ENCODE measurements at places on chromosomes 2 and 18. TPM values are rescaled to one million over a fixed set of nuclear protein-coding genes. Genes with fewer than 3 reads are reported as not detected.

VSNL1 gene
- total RNA-seq, result 5.0 TPM

CAPN14 gene
- total RNA-seq, result 0.21 TPM

COL4A4 gene
- not detected for total RNA-seq

STARD6 gene
- not detected for total RNA-seq

TMEM237 gene
- total RNA-seq, result 96.9 TPM

CAVIN2 gene
- 10.2 TPM for total RNA-seq

ABCB6 gene
- 9.7 TPM for total RNA-seq

ARHGAP15 gene
- total RNA-seq, result not detected

ACTG2 gene
- total RNA-seq, result 2.2 TPM

TMEM247 gene
- total RNA-seq, result not detected

DNA sequence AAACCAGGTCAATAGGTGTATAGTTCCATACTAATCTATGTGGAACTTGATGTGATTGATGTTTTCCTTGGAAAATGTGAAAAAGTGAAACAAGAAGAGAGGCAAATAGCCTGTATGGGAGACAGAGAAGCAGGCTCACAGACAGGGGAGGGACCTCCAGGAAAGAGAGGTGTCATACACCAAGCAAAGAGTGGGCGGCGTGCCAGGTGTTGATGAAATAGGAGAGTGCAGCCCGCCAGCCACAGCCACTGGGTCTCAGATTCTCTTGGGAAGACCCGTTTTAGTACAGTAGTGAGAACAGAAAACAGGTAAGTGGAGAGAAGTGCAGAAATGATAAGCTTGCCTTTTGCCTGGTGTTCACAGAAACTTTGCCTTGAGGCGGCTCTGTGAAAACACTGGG lies 301.9 kb downstream of the ZNF407 start:
- DNase-seq, result no peak

- DNase-seq, result no peak
Measured at GRCh38 chr2:46973673-46974072, 58.1 kb upstream of the MCFD2 start.

GRCh38 chr2:45728458-45728942 lies 77.0 kb downstream of the PRKCE start:
- no peak for DNase-seq

- DNase-seq, result no peak
Measured at GRCh38 chr2:8580316-8581233, 101.3 kb upstream of the ID2 start.

DNA sequence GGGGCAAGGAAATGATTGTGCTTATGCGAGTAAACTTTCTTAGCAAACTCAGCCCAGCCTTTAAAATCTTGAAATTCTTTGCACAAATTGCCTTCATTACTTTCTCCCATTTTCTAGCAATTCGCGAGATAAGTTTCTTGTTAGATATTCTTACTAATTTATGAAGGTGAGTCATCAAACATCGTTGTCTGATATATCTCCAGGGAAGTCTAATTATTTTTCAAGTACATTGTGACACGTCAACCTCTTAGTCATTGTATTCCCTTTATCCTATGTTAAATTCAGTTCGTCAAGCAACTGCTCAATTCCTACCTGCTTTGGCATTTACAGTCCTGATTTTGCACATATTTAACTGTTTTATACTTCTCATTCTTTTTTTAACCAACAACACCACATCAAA lies 854.5 kb upstream of the CRIM1 start:
- DNase-seq, result peak; percentile 59

DNA sequence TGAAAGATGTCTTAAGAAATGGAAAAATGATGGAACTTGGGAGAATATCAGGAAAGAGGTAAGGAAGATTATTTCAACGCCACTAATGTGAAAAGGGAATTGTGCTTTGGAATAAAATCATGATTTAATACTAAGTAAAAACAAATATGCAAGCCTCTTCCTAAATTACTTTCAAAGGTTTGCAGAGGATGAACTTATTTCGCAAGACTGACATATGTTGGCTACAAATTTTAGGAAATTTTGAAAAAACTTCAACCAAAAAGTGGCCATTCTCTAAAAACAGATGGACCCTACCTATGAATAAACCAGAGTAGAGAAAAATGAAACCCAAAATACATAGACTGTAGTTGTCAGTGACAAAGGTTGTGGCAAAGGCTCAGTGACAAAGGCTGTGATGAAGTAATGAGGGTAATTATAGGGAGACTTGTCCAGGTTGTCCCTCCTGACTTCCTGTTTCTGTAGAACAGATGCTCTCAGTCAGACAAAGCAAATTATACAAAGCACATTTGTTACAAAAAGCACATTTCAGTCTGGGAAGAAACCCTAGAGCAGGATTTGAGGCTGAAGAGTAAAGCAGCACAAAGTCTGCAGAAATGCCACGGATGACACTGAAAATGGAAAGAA lies 39.5 kb downstream of the SFT2D3 start:
- DNase-seq, result no peak

GRCh38 chr2:203904022-203904421 lies 32.5 kb upstream of the ICOS start:
- no peak for DNase-seq

DNA sequence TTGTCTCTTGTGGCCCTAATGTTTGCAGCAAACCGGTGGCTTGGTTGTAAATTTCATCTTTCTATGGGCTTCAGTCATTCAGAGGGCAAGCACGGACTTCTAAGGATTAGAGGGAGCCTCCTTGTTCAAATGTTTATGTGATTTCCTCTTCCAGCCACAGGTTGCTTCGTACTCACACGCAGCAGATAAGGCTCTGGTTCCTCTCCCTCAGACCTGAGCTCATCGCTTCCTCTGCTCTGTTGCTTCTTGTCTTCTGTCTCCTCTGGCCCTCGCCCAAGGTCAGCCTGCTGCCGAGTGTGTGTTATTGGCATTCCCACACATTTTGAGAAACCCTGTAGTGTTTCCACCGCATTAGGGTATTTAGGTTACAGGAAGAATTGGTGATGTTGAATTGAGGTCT lies 44.0 kb downstream of the MYL12B start:
- DNase-seq, result peak; percentile 80

DNA sequence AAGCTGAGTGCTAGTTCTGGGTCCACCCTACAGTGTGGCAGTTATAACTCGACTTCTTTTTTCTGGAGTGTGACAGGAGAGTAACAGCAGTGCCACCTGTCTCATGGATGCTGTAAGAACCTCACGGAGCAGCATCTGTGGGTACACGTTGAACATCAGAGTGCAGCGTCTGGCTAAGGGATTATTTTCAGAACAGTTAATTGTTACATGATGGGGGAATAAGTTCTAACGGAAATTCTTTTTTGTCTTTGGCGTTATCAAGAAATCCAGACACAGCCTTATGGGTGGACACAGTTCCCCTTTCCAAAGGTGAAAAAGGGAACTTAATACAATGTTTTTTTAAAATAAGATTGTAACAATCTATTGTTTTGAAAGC lies 28.3 kb upstream of the TOGARAM2 start:
- DNase-seq, result no peak

DNA sequence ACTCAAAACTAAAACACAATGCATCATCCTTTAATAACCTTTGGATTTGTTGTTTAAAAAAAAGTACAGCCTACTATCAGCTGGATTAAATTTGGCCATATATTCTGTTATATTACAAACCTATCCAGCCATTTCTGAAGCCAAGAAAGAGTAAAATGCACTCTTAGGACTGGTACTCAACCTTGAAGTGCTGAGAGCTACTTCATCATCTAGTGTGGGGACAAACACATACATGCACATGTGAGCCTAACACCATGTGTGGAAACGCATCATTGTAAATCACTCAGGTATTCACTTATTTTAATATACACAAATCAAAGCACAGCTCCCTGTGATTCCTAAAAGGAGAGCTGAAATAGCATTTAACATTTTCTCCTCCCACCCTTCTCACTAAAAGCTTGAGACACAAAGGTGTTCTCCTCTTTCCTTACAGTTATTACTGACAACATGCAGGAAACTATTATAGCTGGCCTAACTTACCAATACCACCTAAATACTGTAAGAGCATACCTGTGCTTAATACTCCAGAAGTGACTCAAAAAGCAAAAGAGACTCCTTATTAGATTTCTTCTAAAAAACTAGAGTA lies 7.5 kb downstream of the BAZ2B start:
- no peak for DNase-seq

DNA sequence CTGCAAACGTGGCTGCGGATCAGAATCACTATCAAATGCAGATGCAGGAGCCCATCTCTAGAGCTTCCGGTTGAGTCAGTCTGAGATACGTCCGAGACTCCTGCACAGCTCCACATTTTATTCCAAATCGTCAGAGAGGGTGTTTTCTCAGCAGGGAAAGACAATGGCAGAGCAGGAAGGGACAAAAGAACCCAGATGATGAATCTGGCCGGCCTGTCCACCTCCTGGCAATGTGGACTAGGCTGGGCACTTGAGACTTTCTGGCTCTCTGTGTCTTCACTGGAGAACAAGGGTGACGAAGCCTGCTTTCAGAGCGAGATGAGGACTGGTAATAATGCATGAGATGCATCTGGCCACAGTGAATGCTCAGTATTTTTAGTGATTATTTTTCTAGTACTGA lies 255.9 kb upstream of the MYT1L start:
- no peak for DNase-seq

DNA sequence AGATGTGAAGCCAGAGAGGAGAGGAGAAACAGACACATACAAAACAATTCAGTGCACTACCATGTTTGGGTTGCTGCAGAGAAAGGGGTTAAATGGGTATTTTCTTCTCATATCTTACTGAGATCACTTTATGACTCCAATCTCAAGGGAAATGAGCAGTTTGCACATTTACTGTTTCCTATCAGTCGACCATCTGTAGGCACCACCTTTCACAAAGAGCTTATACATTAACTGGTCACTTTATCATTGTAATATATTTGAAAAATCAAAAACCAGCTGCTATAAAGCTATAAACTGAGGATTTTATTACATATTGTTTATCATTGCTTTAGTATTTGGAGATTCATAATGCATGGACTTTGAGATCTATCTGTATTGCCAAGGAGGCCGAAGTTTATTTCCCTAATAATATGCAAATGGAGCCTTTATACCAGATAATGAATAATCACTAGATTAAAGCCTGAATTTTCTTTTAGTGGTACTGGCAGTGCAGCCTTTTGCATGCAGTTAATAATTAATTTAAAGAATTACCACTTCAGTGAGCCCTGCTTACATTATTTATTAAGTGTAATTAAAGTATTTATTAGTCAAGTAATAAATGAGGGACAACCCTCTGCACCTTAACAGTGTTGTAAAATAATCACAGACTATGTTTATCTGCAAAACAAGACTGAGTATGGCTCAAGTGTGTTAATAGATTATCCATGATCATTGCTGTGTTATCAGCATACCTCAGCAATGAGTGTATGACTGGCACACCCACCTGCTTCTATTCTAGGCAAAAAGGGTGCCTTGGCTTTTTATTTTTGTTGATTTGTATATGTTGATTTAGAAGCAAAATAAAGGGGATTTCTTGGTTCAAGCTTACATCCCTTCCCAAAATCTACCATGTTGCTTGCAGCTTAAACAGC lies 167.7 kb upstream of the SLC14A2 start:
- DNase-seq, result no peak

DNA sequence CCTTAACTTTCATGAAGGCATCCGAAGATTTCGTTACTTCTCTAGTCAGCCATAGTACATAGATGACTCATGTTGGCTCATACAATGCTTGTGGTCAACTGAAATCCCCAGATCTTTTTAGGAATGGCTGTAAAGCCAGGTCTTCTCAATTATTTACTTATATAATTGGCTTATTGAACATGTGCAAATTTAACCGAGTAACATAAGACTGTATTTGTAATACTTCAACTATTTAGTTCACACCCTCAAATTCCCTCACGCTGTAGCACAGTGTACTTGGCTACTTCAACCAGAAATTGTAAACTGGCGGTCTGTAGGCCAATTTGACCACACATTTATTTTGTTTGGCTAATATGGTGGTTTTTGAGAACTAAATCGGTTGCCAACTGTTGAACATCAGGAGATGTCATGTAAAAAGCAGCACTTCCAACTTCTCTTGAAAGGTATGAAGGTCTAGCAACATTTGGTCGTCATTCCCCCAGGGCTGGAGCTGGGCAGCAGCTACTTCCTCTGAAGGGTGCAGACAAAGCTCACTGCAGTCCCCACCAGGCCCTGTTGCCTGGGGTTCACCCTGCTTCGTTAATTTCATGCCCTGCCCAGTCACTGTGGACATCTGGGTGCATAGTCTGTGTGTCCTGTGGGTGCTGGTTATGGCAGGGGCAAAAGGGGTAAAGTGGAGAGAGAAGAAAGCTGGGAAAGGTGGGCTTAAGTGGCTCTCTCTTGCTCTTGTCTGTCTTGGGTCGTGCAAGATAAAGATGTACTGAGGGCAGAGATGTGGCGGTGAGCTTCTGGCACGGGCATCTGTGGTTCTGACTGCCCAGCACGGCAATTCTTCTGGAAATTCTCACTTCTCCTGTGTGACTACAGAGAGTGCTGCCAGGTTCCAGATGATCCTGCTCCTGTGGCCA lies 3.2 kb upstream of the SH3RF3 start:
- DNase-seq, result peak; percentile 88

DNA sequence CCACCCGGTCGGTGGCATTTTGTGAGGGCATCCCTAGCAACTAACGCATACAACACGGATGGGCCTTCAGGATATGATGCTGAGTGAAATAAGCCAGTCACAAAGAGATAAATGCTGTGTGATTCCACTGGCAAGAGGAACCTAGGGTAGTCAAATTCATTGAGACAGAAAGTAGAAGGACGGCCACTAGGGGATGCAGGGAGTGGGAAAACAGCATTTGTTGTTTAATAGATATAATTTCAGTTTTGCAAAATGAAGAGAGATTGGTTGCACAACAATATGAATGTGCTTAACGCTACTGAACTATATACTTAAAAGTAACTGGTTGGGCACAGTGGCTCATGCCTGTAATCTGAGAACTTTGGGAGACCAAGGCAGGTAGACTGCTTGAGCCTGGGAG lies 112.9 kb downstream of the AFF3 start:
- DNase-seq, result no peak

DNA sequence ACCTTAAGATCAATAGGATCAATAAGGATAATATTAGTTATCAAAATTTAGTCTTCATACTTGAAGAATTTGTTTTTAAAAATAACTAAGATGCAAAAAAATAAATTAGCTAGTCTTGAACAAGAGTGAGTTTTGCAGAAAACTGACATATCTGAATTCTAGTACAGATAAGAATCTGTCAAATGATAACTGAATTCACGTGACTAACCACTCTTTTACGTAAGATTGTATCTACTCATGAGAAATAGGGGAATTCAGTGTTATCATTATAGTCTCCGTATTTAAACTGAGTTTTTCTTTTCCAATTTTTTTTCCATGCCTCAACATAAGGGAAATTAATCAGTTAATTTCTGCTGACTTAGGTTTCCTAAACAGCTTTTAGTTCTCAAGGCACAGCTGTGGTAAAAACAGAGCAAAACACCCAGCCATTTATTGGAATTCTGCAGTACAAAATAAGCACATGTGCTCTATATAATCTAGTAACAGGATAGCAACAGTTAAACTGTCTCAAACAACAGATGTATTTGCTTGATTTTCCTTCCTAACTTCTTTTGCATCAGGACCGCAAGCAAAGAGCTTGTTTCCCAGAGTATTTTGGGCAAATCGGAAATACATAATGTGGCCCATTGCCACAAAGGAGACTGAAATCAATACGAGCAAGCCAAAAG lies 19.1 kb downstream of the SLC40A1 start:
- no peak for DNase-seq

GRCh38 chr2:84865181-84865783 lies 15.6 kb downstream of the TRABD2A start:
- DNase-seq, result peak; percentile 34

- DNase-seq, result peak; percentile 42
Measured at GRCh38 chr2:57720728-57721627, 325.6 kb upstream of the VRK2 start.
